Kidney glomerular epithelial cell (primary cell): ENCODE measurements at places on chromosomes 6 and 20.

DNA sequence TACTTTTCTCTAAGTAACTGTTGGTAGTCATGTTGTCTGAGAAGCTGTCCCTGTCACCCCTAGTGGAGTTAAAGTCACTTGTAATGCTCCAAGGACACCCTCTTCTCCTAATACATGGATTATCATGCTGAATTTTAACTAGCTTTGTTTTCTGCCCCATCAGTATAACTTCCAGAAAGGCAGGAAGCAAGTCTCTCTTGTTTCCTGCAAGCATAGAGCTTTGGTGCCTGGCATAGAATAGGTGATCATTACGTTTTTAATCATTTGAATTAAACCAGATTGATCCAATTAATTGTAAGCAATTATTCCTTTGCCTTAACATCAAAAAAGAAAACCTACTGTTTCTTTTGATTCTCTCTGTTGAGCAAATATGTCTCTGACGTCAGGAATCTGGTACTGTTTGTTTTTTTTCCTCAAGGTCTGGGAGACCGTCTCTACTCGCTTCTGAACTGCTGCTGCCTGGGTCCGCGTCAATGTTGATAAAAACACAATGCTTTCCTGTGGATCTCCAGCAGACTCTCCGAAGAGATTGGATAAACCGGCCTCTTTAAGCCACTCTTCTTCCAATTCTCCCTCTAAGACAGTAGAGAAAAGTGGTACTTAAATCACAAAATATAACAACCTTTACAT lies 71.8 kb downstream of the ARHGAP18 start:
- DNase-seq, result peak; percentile 63

GRCh38 chr6:163688739-163689362 lies 274.3 kb downstream of the QKI start:
- DNase-seq, result no peak

DNA sequence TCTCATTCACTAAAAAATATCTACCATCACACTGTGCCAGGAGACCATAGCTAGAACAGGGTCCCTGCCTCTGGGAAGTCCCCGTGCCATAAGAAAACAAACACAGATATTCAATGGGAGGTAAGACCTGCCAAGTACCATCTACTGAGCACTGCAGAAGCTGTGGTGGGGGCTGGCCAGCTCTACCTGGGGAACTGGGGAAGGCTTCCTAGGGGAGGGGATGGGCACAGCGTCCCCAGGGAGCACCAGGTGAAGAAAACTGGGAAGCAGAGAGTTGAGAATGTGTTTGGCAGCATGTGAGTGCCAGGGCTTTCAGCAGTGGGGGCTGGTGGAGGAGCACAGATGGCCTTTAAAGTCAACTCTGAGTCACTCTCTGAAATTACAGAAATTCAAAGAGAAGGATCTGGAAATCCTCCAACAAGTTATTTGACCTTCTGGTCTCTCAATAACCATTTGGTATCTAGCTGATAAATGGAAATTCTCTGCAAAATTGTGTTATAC lies 85.2 kb downstream of the SHLD1 start:
- peak; percentile 4 for DNase-seq

DNA sequence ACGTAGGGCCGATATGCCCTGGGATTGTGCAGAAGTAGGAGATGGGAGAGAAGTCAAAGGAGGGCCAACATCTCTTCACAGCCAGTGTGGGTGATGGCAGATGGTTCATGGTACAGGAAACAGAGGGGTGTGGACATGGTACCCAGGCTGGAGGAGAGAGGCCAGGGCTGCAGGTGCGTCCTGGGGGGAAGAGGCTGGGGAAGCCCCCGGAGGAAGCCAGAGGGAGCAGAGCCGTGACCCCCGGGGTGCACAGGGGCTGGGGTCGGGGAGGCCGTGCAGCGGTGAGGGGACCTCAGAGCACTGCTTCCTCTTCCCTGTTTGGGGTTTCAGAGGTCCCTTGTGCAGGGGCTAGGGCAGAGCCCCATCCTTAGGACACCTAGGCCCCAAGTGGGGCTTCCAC lies 11.2 kb upstream of the ZBTB46 start:
- DNase-seq, result no peak

GRCh38 chr6:28693751-28694443 lies 168.2 kb downstream of the GPX5 start:
- no peak for DNase-seq
